ENCODE measurements at places on chromosomes 3 and 15. TPM values are rescaled to one million over a fixed set of nuclear protein-coding genes. Genes with fewer than 3 reads are reported as not detected.

DNA sequence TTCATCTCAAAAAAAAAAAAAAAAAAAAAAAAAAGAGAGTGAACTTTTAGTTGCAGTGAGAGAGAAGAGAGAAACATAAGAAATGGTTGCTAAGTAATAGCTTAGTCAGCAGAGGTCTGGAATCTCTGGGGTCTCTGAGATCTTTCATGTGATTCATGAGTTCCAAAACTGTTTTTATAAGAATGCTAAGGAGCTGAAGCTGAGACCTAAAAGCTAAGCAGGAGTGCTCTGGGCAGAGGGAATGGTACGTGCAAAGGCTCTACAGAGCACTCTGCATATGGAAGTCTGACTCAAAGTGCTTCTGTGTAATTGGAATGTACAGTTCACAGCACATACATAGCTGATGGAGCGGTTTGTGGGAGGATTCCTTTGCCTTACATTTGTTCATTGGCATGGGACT lies 66.3 kb upstream of the LRIG1 start:
- no peaks in the 10 kb centered on the region for H3K27me3 ChIP-seq
- no peak overlapping the region for H3K4me3 ChIP-seq
- no peak for DNase-seq
- no peaks in the 10 kb centered on the region for H3K36me3 ChIP-seq
- no peak overlapping the region for H3K27ac ChIP-seq
- peaks cover 1% of the 10 kb centered on the region for H3K4me1 ChIP-seq

DNA sequence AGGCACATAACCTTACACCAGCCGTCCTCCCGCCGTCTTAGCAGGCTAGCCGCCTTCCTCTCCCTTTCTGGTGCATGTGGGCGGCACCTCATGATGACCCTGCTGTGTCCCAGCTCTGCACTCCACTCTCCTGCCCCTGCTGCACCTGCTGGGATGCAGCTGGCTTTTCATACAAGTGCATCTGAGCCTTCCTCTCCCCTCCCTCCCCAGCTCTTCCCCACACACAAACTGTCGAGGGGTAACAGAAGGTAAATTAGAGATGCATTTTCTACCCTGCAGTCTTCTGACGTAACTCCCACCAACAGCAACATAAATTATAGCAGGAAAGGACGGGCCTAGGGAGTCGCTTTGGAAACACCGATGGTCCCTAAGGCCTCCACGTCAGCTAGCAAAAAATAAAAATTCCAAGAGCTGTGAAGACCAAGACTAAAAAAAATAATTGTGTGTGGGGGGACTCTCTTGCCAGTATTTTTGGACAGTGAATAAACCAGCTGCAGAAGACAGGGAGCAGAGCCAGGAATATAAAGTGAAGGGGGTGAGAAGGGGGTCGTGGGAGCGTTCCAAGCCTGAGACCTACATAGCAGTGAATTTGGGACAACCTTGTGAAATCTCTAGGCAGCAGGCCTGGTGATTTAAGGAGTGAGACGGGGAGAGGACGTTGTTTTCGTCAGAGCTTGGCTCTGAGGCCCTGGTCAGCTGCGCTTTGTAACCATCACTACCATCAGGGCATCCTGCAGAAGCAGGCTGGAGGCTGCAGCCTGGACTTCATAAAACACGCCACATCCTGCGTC lies 216.2 kb downstream of the ADAMTS17 start:
- no peak overlapping the region for H3K4me3 ChIP-seq
- DNase-seq, result no peak
- H3K4me1 ChIP-seq, result no peaks in the 10 kb centered on the region

DNA sequence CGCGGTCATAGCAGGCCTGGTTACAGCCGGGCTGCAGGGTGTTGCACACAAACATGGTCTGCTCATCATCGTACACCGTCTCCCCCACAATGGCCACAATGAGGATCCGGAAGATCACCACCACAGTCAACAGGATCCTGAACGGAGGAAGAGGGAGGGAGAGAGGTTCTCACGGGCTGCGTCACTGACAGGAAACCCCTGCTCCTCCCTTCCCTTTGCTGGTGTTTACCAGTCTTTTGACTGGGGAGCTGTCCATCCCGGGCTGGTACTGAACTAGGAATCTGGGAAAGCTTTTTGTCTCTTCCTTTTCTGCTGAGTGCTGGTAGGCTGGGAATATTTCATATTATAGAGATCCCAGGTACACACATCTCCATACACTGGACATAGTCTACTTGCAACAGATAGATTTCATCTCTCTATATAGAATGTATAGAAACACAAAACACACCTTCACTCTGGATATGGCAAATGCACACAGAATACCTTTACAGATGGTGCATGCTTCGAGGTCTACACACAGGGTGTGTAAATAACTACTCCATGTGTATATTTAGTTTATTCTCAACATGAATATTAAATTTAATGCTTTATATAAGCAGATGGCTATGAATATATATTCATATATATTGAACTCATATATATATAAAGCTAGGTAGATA lies 1.4 kb downstream of the GJD2 start:
- no peak overlapping the region for H3K27ac ChIP-seq
- H3K4me1 ChIP-seq, result peaks cover 2% of the 10 kb centered on the region
- DNase-seq, result peak; percentile 15
- H3K36me3 ChIP-seq, result no peaks in the 10 kb centered on the region
- peaks cover 13% of the 10 kb centered on the region for H3K27me3 ChIP-seq

DNA sequence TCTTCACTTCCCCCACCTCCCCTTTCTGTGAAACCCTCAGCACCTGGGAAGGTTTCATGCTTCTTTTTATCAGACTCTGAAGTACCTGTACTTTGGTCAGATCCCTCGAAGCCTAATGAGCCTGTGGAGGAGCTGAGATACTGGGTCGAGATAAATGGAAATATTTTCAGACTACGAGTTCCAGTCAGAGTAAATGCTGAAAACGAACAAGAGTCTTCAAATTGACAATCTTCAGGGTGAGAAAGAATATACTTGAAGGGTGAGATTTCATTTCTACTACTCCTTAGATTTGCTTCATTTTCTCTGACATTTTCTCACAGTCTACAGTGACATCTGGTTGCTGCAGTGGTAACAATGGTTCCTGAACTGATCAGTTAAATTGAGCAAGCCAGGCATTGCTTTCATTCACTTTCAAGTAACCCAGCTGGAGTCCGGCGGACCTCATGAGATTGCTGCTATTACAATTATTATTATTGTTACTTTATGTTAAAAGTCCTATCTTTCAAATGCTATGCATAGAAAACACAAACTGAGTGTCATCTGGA lies 337.2 kb downstream of the VGLL3 start:
- no peaks in the 10 kb centered on the region for H3K36me3 ChIP-seq
- no peak overlapping the region for H3K4me3 ChIP-seq
- no peaks in the 10 kb centered on the region for H3K27me3 ChIP-seq
- no peaks in the 10 kb centered on the region for H3K4me1 ChIP-seq

GRCh38 chr3:124584552-124585391 lies 145.5 kb upstream of the UMPS start:
- H3K4me1 ChIP-seq, result peaks cover 8% of the 10 kb centered on the region
- no peaks in the 10 kb centered on the region for H3K36me3 ChIP-seq
- peaks cover 32% of the 10 kb centered on the region for H3K27me3 ChIP-seq
- H3K4me3 ChIP-seq, result peak overlapping the region; percentile 48
- DNase-seq, result peak; percentile 87
- no peak overlapping the region for H3K27ac ChIP-seq

DNA sequence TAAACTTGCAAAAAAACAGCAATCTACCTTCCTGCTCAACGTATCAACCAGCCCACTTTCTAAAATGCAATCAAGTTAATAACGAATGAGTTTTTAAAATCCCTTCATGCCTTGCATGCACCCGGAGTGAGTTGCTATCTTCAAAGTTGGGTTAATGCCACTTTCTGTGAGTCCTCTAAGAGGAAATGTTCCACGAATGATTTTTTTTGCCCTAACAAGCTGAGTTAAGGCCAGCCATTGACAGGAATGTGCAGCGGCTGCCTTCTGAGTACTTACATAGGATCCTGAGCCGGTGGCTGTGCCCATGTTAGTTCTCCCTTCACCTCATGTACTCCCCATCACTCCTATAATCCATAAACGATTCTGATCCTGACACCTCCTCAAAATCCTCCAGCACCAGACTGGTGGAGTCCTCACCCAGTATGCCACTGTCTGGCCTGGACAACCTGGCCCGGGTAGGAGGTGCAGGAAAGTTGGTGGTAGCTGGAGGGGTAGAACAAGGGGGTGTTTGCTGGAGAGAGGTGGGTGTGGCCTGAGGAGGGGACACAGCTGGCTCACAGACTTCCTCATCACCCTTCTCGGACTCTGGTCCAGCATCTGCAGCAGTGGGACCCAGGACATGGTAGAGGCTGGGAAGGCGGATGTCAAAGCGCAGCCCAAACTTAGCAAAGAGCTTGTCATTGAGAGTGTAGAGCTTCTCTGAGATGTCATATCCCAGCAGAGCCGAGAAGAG lies 12.4 kb downstream of the POPDC2 start:
- H3K27me3 ChIP-seq, result no peaks in the 10 kb centered on the region
- no peak overlapping the region for H3K4me3 ChIP-seq
- no peaks in the 10 kb centered on the region for H3K36me3 ChIP-seq
- peaks cover 2% of the 10 kb centered on the region for H3K4me1 ChIP-seq
- DNase-seq, result no peak

Gene SMAD6
- 1.8 TPM for polyA plus RNA-seq

DNA sequence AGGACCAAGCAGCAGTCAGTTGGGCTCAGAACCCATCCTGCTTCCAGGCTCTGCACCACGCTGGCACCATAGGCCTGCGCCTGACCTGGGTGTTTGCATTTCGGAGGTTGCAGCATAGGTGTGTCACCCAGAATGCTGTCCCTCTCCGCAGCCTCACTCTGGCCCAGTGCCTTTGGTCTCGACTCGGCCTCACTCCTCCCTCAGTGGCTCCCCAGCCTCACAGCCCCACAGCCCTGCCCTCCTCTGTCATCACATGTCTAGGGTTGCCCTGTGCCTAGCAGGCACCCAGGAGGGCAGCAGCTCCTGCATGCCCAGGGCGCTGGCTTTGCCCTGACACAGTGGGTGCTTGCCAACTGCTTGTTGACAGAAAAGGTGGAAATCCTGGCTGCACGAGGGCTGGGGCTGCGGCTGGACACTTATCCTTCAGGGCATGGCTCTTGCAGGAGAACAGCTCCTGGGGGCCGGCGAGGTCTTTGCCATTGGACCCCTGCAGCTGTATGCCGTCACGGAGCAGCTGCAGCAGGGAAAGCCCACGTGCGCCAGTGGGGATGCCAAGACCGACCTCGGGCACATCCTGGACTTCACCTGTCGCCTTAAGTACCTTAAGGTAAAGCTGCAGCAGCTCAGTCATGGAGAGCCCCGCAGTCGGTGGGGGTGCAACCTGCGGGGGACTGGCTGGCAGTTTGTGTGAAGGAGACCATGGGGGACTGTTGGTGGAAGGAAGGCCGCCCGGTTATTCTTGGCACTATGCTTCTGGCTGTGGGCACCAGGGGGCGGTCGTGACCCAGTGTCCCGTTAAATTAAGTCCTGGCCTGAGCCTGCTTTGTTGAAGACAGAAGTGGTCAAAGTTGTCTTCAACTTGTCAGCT lies 16.2 kb downstream of the NISCH start:
- H3K36me3 ChIP-seq, result peaks cover 40% of the 10 kb centered on the region
- no peak overlapping the region for H3K4me3 ChIP-seq
- H3K27ac ChIP-seq, result no peak overlapping the region
- H3K4me1 ChIP-seq, result no peaks in the 10 kb centered on the region
- DNase-seq, result peak; percentile 85
- H3K27me3 ChIP-seq, result no peaks in the 10 kb centered on the region

Gene FAM81A
- polyA plus RNA-seq, result 0.56 TPM

Gene TBC1D2B
- 11.9 TPM for polyA plus RNA-seq

GRCh38 chr15:53360881-53361280 lies 398.6 kb downstream of the WDR72 start:
- H3K36me3 ChIP-seq, result no peaks in the 10 kb centered on the region
- no peaks in the 10 kb centered on the region for H3K4me1 ChIP-seq
- no peak overlapping the region for H3K4me3 ChIP-seq
- DNase-seq, result no peak

Gene CIB1
- polyA plus RNA-seq, result 50.4 TPM

DNA sequence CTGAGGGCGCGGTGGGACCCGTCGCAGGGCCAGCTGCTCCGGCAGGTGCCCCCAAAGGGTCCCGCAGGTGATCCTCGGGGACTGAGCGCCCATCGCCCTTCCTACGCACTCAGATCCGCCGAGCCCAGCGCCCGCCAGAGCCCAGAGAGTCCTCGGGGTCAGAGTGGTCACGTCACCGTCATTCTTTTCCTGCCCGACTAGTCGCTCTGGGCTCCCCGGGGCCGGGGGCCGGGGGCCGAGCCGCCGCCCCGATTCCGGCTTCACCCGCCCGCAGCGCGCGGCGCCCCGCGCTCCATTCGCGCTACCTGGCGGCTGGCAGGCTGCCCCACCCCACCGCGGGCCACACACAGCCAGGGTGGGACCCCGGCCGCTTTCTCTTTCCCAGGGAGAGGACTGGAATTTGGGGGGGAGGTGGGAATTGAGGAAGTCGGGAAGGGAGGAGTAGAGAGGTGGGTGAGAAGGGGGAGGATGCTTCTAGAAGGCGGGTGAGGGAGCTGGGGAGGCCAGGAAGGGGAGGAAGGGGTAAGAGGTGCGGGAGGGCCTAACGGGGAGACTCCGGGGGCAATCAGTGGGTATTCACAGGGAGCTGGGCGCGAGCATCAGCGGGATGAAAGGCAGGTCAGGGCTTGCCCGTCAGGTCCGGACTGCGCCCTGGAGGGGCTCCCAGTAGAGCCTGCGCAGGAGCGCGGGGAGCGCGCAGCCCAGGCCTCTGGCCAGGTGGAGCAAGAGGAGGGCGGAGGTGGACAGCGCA lies 36.1 kb upstream of the EPHB3 start:
- H3K4me1 ChIP-seq, result peaks cover 11% of the 10 kb centered on the region
- H3K27ac ChIP-seq, result peak overlapping the region; percentile 84
- peak overlapping the region; percentile 54 for H3K4me3 ChIP-seq
- H3K27me3 ChIP-seq, result no peaks in the 10 kb centered on the region
- no peak for DNase-seq

DNA sequence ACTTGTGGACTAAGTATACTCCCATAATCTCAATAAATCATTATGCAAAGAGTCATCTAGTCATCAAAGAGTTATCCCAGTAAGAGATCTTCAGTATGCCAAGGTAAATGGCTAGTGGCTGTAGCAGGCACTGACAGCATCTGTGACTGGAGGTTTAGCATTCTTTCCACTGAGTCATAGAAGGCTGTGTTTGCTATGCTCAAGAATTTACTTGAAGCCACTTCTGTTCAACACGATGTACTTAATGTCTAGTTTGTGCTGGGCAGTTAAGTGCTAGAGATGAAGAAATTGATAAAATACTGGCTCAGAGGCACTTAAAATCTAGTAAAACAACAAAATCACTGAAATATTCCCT lies 13.0 kb downstream of the ZBED2 start:
- no peaks in the 10 kb centered on the region for H3K36me3 ChIP-seq
- H3K27ac ChIP-seq, result no peak overlapping the region
- H3K27me3 ChIP-seq, result no peaks in the 10 kb centered on the region

Measured in H1 (cell line).